ENCODE measurements at places on chromosomes 2 and 18.

- DNase-seq, result no peak
- H3K4me3 ChIP-seq, result no peak overlapping the region
- H3K36me3 ChIP-seq, result no peaks in the 10 kb centered on the region
- no peak overlapping the region for H3K27ac ChIP-seq
Observed at GRCh38 chr2:189613077-189613636, 32.6 kb upstream of the SLC40A1 start.

DNA sequence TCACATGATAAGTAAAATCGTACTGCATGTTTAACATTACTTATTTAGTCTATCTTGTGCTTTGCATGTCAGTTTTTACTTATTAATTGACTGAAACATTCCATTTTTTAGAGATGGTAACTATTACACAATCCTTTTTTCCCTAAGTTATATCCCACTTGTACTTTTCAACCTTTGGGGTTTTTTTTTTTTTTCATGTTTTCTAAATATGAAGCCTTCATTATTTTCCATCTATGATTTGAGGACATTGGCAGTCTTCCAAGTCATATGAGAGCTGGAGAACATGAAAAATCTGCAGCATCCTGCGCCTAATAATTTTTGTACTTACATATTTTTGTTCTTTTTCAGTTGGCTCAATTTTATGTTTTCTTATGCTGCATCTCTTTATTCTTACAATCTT lies 113.9 kb downstream of the MYO1B start:
- H3K27me3 ChIP-seq, result no peaks in the 10 kb centered on the region
- no peaks in the 10 kb centered on the region for H3K4me1 ChIP-seq
- H3K27ac ChIP-seq, result no peak overlapping the region
- H3K36me3 ChIP-seq, result no peaks in the 10 kb centered on the region

GRCh38 chr2:191701696-191702095 lies 23.8 kb downstream of the NABP1 start:
- no peak overlapping the region for H3K4me3 ChIP-seq
- no peaks in the 10 kb centered on the region for H3K27me3 ChIP-seq
- DNase-seq, result no peak

- peaks cover 2% of the 10 kb centered on the region for H3K27me3 ChIP-seq
- H3K4me1 ChIP-seq, result peaks cover 4% of the 10 kb centered on the region
- no peak overlapping the region for H3K27ac ChIP-seq
- H3K36me3 ChIP-seq, result no peaks in the 10 kb centered on the region
- no peak for DNase-seq
Observed at GRCh38 chr2:151947813-151948165, 119.6 kb upstream of the ARL5A start.

- no peaks in the 10 kb centered on the region for H3K27me3 ChIP-seq
- no peaks in the 10 kb centered on the region for H3K36me3 ChIP-seq
- H3K4me1 ChIP-seq, result peaks cover 44% of the 10 kb centered on the region
- H3K4me3 ChIP-seq, result peak overlapping the region; percentile 67
- peak overlapping the region; percentile 38 for H3K27ac ChIP-seq
Observed at GRCh38 chr18:79965119-79965902, 868 bp downstream of the HSBP1L1 start.

GRCh38 chr2:172239944-172240590 lies 137.4 kb upstream of the DLX2 start:
- H3K27ac ChIP-seq, result no peak overlapping the region
- peaks cover 6% of the 10 kb centered on the region for H3K4me1 ChIP-seq
- H3K4me3 ChIP-seq, result no peak overlapping the region
- no peak for DNase-seq
- no peaks in the 10 kb centered on the region for H3K36me3 ChIP-seq
- peaks cover 7% of the 10 kb centered on the region for H3K27me3 ChIP-seq

DNA sequence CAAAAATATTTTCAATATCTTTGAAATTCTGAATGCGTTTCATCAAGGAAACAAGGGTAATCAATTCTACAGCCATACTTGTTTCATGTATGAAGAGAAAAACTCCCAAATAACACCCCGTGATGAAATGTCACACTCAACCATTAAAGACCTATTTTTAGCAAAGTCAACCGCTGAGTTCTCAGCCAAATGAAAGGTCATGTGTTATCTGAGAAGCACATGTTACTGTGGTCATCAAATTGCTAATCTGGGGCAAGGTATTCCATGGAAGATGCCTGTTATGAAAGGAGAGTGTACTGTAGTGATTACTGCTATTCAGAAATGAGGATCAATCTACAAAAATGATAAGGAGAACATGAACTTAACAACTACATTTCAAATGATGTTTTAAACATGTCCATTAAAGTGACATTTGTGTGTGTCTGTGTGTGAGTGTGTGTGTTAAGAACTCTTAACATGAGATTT lies 126.7 kb downstream of the BCL2 start:
- H3K4me1 ChIP-seq, result peaks cover 18% of the 10 kb centered on the region
- H3K36me3 ChIP-seq, result peaks cover 2% of the 10 kb centered on the region
- H3K27me3 ChIP-seq, result no peaks in the 10 kb centered on the region
- no peak for DNase-seq
- H3K27ac ChIP-seq, result no peak overlapping the region

DNA sequence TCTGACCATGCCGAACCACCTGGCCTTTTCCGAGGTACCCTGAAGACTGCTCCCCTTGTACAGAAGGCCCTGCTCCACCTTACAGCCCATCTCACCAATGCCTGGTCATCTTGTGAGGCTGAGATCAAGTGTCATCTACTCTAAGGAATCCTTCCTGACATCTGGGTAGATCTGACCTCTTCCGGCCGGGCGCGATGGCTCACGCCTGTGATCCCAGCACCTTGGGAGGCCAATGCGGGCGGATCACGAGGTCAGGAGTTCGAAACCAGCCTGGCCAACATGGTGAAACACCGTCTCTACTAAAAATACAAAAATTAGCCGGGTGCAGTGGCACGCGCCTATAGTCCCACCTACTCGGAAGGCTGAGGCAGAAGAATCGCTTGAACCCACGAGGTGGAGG lies 2.1 kb upstream of the RIOK3 start:
- no peaks in the 10 kb centered on the region for H3K27me3 ChIP-seq
- DNase-seq, result no peak
- H3K36me3 ChIP-seq, result no peaks in the 10 kb centered on the region
- H3K4me1 ChIP-seq, result peaks cover 16% of the 10 kb centered on the region
- H3K4me3 ChIP-seq, result no peak overlapping the region

- H3K4me1 ChIP-seq, result no peaks in the 10 kb centered on the region
- peaks cover 95% of the 10 kb centered on the region for H3K36me3 ChIP-seq
- no peak overlapping the region for H3K27ac ChIP-seq
- no peaks in the 10 kb centered on the region for H3K27me3 ChIP-seq
Observed at GRCh38 chr2:48461721-48462120, 68.2 kb upstream of the STON1 start.

GRCh38 chr2:237421542-237422116 lies 7.7 kb upstream of the COL6A3 start:
- DNase-seq, result peak; percentile 87
- H3K4me3 ChIP-seq, result peak overlapping the region; percentile 25
- H3K4me1 ChIP-seq, result peaks cover 11% of the 10 kb centered on the region
- no peaks in the 10 kb centered on the region for H3K36me3 ChIP-seq

GRCh38 chr2:157261199-157261782 lies 3.8 kb downstream of the GALNT5 start:
- H3K4me1 ChIP-seq, result peaks cover 5% of the 10 kb centered on the region
- no peak overlapping the region for H3K4me3 ChIP-seq
- no peaks in the 10 kb centered on the region for H3K36me3 ChIP-seq
- no peaks in the 10 kb centered on the region for H3K27me3 ChIP-seq
- no peak for DNase-seq

- no peaks in the 10 kb centered on the region for H3K36me3 ChIP-seq
- no peaks in the 10 kb centered on the region for H3K4me1 ChIP-seq
- no peak overlapping the region for H3K4me3 ChIP-seq
- H3K27ac ChIP-seq, result no peak overlapping the region
Observed at GRCh38 chr2:240165034-240165433, 24.6 kb upstream of the OTOS start.

DNA sequence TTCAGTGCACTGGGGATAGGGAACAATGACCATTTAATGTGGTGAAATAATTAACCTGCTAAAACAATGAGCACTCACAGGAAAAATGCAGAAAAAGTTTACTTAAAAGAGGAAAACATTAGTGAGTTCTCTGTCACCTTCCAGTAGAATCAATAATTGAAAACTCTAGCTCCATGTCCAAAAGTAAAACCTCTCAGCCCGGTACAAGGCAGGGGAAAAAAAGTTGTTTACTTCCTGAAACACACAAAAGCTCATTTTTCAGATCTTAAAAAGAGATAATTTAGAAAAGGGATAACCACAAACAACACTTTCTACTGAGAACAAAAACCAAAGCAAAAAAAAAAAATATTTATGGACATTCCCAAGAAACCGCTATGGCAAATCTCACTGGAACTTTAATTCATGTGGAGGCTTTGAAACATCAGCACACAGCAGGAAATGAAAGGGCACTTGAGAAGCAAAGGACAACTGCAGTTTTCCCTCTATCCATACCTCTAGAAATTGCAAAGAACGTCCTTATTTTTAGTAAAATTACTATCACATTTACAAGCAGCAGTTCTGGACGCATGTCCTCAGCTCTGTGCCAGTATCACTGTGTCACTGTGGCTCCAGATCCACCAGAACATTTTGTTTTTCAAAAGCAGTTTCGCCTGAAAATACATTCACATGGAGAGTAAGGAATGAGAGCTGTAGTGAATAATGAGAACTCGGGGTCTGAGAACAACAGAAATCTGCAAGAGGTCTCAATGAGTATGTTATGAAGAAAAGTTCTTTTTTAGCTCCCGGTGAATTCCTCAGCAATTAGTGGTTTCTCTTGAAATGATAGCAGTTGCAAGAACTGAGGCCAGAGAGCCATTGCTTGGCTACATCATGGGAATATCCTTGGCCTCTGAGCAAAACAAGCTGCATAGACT lies 44.7 kb upstream of the DNAH7 start:
- H3K4me3 ChIP-seq, result no peak overlapping the region
- H3K36me3 ChIP-seq, result no peaks in the 10 kb centered on the region
- H3K27me3 ChIP-seq, result no peaks in the 10 kb centered on the region
- no peak for DNase-seq
- H3K4me1 ChIP-seq, result peaks cover 6% of the 10 kb centered on the region

DNA sequence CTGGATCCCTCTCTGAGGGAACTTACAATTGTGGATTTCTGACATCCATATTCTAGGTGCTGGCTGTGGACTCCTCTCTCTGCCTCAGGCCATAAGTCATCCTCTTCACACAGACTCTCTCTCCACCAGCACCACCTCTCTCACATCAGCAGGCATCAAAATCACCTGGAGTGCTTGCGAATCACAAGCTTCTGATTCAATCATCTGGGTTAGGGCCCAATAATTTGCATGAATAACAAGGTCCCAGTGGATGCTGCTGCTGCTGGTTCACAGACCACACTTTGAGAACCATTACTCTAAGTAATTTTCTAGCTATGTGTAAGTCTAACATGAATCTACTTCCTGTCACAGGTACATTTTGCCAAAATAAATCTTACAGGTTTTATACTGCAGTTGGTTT lies 214.9 kb downstream of the DSEL start:
- H3K27ac ChIP-seq, result no peak overlapping the region
- H3K4me1 ChIP-seq, result peaks cover 4% of the 10 kb centered on the region
- no peaks in the 10 kb centered on the region for H3K27me3 ChIP-seq
- H3K4me3 ChIP-seq, result no peak overlapping the region
- no peaks in the 10 kb centered on the region for H3K36me3 ChIP-seq
- no peak for DNase-seq

DNA sequence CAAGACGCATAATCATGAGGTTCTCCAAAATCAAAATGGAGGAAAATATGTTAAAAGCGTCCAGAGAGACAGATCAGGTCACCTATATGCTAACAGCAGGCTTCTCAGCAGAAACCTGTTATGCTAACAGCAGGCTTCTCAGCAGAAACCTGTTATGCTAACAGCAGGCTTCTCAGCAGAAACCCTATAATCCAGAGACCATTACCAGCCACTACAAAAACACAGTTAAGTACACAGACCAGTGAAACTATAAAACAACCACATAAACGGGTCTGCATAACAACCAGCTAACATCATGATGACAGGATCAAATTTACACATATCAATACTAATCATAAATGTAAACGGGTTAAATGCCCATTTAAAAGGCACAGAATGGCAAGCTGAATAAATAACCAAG lies 1548.4 kb upstream of the TMEFF2 start:
- no peaks in the 10 kb centered on the region for H3K4me1 ChIP-seq
- no peaks in the 10 kb centered on the region for H3K27me3 ChIP-seq
- no peak overlapping the region for H3K4me3 ChIP-seq
- H3K27ac ChIP-seq, result no peak overlapping the region

DNA sequence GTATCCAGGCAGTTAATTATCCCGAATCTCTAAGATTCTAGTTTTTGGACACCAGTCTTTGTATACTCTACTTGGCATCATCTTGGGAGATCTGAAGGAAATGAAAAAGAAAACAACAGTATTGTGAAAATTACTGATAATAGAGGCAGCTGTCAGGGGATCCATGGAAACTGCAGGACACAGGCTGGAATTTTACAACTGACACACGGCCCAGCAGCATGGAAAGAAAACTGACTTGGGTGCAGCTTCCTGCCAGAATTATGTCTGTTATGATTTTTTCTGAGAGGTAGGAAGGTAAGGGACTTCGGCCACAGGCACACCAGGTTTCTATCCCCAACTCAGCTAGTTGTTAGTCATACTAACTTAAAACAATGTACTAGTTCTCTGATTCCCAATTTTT lies 57.7 kb upstream of the ERBB4 start:
- no peak overlapping the region for H3K4me3 ChIP-seq
- no peaks in the 10 kb centered on the region for H3K36me3 ChIP-seq
- H3K4me1 ChIP-seq, result no peaks in the 10 kb centered on the region
- H3K27ac ChIP-seq, result no peak overlapping the region

DNA sequence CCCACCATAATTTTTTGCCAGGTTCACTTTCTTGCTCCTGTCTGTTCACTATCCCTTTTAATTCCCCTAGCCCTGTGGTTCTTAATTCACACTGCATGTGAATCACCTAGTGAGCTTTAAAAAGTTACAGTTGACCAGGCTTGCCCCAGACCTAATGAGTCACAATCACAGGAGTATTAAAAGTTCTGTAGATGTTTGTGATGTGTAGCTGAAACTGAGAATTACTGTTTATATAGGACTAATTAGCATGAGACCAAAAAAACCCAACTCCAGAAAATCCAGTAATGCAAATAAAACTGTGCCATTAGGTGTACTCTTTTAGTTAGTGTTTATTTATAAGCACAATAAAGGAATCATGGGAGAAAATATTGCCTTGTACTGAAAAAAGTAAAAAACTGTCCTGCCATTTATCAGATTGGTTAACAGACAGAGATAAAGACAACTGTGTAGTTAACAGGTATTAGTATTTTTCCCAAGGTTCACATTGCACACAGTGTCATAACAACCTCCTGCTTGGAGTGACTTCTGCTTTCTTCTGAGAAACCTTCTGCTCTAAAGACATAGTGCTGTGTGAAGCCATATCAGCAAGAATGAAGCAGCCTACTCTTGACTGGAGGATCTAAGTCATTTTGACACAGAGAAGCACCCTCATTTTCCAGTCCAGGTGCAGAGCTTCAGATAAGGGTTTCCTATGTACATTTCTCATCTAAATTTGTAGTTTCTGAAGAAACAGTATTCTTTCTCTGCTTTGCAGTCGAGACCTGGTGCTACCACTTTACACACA lies 39.0 kb downstream of the VAPA start:
- H3K27me3 ChIP-seq, result no peaks in the 10 kb centered on the region
- no peaks in the 10 kb centered on the region for H3K4me1 ChIP-seq
- no peak for DNase-seq
- H3K36me3 ChIP-seq, result peaks cover 53% of the 10 kb centered on the region
- no peak overlapping the region for H3K4me3 ChIP-seq
- no peak overlapping the region for H3K27ac ChIP-seq

- H3K27me3 ChIP-seq, result no peaks in the 10 kb centered on the region
- peaks cover 4% of the 10 kb centered on the region for H3K36me3 ChIP-seq
- H3K27ac ChIP-seq, result no peak overlapping the region
- no peak overlapping the region for H3K4me3 ChIP-seq
Observed at GRCh38 chr2:28333606-28334526, 58.8 kb upstream of the FOSL2 start.

- H3K27ac ChIP-seq, result no peak within 1 kb of the TSS
- H3K36me3 ChIP-seq, result no peaks in the 10 kb centered on the region
- peaks cover 5% of the 10 kb centered on the region for H3K4me1 ChIP-seq
- no peak within 1 kb of the TSS for H3K4me3 ChIP-seq
Observed at GRCh38 chr2:208406474-208407451, at the start of gene PTH2R. Gene PTH2R, plus strand, starts transcription at chr2:208406792. Its CDS starts 252 bp downstream, at chr2:208407044.

Data from CD4-positive, alpha-beta T cell (primary cell).